ENCODE measurements at places on chromosomes 12 and 14.
A peak's percentile ranks its signal among the peaks of the same experiment; 100 is the strongest.

DNA sequence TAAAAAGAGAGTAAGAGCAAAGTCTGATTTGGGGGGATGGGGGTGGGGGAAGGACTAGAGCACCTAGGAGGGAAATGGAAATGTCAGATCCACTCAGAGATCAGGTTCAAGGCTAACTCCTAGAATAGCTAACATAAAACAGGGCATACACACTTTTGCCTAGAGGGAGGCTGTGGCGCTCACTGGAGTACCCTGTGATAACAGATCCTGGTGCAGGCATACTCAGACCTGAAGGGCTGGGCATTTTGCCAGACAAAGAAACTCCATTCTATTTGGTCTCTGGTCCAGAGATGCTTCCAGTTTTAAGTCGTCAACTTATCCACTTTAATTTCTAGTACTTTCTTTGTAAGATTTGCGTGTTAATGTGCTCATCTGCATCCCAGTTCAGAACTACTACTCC lies 5.8 kb downstream of the CTDSP2 start:
- no peak for DNase-seq

DNA sequence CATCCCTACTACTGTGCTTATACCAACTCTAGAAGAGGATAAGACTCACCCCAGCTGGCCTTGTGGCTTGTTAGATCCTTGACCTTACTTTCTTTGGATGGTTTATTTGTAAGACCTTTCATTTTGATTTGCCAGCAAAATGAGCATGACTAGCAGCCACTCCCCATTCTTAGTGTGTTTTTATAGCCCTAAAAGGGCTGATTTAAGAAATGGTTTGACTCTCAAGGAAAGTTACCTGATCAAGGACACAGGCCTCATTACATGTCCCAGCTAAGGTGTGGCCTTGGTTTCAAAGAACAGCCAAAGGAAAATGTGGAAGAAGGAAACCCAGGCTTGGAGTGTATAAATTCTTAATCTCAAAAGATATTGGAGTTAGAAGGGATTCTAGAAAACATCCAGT lies 41.4 kb downstream of the SLC17A8 start:
- no peak for DNase-seq

- no peak for DNase-seq
Observed at GRCh38 chr12:47981496-47982260, 18.3 kb downstream of the TMEM106C start.

DNA sequence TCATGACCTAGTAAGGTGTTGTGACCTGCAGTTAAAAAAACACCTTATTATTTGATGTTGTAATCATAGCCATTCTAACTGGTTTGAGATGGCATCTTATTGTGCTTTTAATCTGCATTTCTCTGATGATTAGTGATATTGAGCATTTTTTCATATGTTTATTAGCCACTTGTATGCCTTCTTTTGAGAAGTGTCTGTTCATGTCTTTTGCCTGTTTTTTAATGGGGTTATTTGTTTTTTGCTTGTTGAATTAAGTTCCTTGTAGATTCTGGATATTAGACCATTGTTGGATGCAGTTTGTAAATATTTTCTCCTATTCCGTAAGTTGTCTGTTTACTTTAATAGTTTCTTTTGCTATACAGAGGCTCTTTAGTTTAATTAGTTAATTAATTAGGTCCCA lies 41.0 kb downstream of the PRORP start:
- no peak for DNase-seq

DNA sequence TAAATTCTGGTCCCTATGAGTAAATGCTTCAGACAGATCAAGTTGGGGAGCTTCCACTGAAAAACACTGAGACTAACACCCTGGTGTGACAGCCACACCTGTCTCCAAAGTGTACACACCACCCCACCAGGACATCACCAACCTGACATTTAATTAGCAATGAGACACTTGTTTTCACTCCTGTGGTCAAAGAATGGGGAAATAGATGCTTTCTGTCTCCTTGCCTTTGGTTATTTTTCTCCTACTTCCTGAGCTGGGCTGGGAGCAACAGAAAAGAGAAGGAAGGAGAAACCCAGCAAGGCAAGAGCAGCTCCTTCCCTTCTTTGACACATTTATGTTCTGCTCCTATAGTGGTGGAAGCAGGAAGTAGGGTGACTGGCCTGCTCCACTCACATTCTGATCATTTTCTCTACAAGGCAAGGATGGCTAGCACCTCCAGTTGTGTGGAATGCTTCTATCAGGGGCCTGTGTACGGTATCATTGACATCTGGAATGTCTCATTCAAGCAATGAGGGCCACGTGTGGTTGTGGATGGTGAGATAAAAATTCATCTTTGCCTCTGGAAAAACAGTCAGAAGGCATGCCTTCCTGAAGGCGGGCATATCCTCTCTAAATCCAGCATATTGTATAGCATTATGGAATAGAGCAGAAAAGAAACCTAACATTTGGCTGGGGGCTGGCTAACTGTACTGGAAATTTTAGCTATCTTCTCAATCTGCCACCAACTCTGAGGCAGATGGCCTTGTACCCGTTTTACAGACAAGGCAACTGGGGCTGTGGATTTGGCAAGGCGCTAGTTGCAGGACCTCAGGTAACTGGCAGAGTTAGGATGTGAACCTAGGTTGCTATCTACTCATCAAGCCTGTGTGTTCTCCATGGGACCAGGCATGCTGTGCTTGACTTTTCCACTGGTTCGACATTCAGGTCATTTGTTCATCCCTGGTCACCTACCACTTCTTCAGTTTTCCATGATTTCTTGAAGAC lies 24.8 kb upstream of the LGALS3 start:
- no peak for DNase-seq

DNA sequence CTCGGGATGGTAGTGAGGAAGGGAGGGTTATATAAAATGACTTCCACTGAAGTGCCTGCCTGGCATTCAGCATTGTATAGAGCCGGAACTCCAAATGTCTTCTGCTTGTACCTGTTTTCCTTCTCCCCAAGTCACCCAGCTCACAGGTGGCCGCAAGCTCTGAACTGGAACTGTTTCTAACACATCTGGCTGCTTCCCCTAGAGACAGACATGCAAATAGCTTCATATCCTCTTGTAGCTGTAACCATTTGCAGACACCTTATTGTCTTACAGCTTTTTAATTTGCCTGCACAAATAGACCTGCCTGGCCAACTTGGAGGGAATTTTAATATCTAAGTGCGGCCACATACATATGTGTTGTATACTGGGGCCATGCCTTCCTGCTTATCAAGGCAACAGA lies 126.0 kb downstream of the CHST11 start:
- no peak for DNase-seq

- no peak for DNase-seq
Observed at GRCh38 chr12:115320967-115321366, 637.0 kb upstream of the TBX3 start.

DNA sequence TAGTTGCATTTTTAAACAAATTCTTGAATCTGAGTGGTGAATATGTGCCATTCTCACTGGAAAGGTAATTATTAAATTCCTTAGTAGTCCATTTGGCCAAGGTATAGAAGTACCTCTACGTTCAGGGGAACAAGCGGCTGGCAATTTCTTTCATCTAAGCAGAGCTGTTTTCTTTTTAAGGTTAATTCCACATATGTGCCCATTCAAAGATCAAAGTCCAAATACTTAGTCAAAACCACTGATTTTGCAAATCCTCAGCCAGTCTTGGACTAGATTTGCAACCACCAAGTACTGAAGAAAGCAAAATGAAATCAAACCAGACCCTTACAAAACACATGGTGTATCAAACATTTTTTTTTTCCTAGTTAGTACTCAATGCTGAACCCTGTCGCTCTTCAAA lies 68.7 kb upstream of the JDP2 start:
- DNase-seq = no peak

- no peak for DNase-seq
Observed at GRCh38 chr14:23035303-23036144, 824 bp upstream of the PSMB5 start.

DNA sequence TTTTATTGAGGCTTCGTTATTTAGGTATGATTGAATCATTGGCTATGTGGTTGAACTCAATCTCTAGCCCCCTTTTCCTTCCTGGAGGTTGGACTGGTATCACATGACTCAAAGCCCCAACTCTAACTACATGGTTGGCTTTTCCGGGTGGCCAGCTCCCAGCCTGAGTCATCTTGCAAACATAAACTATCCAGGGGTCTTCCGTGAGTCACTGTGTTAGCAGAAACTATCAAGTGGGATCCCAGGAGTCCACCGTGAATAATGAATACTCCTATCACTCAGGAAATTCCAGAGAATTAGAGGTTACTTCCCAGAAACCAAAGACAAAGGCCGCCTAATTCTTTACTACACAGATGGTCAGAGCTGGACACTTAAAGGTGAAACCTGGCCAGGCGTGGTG lies 19.7 kb upstream of the PLEKHD1 start:
- DNase-seq = no peak

DNA sequence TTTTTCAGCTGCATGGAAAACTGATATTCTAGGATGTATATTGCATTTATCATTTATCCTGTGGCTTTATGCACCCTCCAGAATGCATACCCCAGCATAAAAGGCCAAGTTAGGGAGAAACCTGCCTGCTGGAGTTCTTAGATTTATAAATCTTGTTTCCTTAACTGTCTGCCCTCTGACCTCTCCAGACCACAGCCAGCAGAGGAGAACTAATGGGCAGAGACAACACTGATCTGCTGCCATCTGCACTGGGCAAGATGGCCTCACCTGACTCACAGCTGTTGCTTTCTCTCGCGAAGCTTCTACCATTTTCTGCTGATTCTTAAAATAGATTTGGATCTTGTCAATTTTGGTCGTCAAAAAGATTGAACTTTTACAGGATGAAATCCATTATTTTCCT lies 65.8 kb downstream of the PPP2R5C start:
- DNase-seq = no peak

DNA sequence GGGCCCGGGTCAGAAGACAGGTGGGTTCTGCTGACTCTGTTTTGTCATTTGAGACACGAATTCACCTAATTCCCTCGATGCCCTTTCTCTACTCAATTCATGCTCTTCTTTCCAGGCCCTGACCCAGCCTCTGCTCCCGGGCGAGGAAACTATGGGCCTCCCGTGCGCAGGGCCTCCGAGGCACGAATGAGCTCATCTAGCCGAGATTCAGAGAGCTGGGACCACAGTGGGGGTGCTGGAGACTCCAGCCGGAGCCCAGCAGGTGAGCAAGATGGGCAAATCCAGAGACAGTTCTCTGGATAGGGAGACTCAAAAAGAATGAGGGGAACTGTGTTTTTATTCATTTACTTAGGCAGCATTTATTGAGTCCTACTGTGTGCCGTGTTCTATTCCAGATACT lies 37.0 kb upstream of the OAS1 start:
- no peak for DNase-seq

GRCh38 chr14:21202463-21203358 lies 46.8 kb upstream of the OR5AU1 start:
- DNase-seq = no peak

GRCh38 chr12:82803201-82803600 lies 116.5 kb downstream of the TMTC2 start:
- DNase-seq = no peak

- no peak for DNase-seq
Observed at GRCh38 chr12:107891967-107892366, 117.5 kb downstream of the ASCL4 start.

DNA sequence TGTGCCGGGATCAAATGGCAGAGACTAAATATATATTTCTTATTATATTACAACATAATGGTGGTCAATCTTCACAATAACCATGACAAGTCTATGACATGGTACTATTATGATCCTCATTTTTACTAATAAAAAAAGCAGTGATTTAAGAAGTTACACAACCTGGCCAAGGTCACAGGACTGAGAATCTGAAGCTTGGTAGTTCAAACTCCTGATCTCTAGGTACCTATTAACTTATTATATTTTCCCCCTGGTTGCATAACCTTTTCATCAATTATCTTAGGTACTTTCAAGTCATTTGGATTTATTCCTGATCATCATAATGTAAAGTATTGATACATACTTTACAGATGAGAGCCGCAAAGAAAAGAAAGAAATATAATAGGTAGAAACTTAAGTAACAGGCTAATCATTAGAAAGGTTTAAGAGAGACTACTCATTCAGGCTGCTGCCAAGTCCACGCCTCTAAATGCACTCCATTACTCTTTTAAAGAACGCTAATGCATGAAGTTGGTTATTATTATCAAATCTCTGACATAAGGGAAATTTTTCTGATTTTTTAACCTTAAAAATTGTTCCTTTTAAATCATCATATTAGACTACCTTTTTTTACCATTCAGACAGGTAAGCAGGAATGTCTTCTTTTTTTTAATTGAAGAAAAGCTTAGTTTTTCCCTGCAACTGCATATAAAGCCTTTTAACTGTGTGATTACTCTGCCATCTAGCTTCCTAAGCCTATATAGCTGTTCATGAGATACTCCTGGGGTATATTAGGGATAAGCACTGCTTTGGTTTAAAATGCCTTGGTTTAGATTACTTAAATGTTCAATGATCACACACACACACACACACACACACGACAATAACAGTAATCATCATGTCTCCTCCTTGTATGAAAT lies 35.6 kb downstream of the RPS29 start:
- DNase-seq = no peak

GRCh38 chr12:3380200-3381043 lies 110.6 kb upstream of the PRMT8 start:
- no peak for DNase-seq

- no peak for DNase-seq
Observed at GRCh38 chr14:25477316-25478098, 427.6 kb upstream of the STXBP6 start.

DNA sequence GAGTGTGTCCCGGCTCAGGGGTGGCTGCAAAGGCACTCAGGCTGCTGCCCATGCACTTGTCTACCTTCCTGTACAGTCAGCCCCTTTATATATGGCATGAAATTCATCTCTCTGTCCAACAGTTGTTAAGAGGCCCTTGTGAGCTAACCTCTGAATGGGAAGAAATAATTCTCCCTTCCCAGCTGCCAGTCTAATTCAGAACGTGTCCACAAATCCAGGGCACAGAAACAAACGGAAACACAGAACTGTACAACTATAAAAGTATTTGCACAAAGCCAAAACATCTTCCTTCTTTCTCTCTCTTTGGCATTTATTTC lies 849 bp downstream of the KRT5 start:
- no peak for DNase-seq

DNA sequence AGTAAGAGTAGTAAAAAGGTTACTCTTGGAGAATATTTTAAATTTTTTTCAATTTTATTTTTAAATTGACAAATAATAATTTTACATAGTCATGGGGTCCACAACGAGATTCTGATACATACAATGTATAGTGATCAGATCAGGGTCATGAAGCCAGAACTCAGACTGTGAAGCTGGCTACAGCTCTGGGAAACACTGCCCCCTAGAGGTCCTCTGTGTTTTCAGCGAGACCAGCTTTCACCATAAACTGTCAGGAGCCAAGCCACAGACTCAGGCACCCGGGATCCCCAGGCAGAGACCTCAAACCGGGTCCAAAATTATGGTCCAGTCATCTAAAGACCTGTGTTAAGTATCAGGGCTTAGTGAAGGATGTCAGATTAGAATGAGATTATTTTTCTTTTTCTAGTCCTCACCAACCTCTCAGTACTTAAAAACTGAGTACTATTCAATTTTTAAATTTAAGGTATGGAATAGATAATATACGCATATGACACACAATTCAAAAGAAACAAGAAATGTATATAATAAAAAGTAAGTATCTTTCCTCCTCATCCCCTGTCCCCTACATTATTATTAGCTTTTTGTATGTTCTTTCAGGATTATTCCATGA lies 397.1 kb downstream of the MDGA2 start:
- peak; percentile 22 for DNase-seq
